Activated CD4-positive, alpha-beta T cell treated with anti-CD3 and anti-CD28 coated beads for 36 hours (primary cell): ENCODE measurements at places on chromosomes 7 and 10. TPM values are rescaled to one million over a fixed set of nuclear protein-coding genes. Genes with fewer than 3 reads are reported as not detected.

GRCh38 chr7:159102681-159103381 lies 41.8 kb downstream of the VIPR2 start:
- H3K27ac ChIP-seq: no peak overlapping the region
- H3K4me3 ChIP-seq: no peak overlapping the region
- H3K4me1 ChIP-seq: peaks cover 3% of the 10 kb centered on the region
- no peaks in the 10 kb centered on the region for H3K27me3 ChIP-seq

DNA sequence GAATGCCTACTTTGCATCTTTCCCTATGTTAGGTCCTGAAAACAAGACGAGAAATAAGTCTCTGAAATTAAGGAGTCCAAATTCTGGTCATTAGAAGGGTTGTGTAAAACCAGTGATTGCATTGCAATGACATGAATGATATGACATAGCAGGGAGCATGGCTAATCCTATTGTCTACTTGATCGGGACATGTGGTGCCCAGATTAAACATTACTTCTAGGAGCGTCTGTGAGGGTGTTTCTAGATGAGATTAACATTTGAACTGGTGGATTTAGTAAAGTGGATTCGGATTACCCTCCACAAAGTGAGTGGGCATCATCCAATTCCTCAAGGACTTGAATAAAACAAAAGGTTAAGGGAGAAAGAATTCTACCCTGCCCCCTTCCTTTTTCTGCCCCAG lies 434.9 kb upstream of the KLF6 start:
- H3K36me3 ChIP-seq: no peaks in the 10 kb centered on the region
- no peak overlapping the region for H3K4me3 ChIP-seq
- H3K27ac ChIP-seq: no peak overlapping the region
- peaks cover 18% of the 10 kb centered on the region for H3K4me1 ChIP-seq
- no peak for DNase-seq

DNA sequence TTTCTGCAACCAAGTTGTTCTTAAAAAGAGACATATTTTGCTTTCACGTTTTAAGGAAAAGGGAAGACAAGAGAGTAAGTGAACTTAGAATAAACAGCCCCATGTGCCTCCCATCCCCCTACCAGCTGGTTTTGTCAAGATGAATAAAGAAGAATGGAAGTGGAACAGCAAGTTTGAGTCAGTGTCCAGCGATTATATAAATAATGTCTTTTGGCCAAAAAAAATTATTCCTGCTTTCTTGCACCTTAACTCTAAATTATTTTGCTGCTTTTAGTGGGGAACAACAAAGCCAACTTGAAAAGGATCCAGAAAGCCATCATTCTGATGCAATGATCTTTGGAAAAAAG lies 82.4 kb upstream of the TRIL start:
- no peak for DNase-seq
- H3K4me1 ChIP-seq: peaks cover 15% of the 10 kb centered on the region
- no peak overlapping the region for H3K27ac ChIP-seq
- no peak overlapping the region for H3K4me3 ChIP-seq

The PRPS1L1 gene
- total RNA-seq: not detected

DNA sequence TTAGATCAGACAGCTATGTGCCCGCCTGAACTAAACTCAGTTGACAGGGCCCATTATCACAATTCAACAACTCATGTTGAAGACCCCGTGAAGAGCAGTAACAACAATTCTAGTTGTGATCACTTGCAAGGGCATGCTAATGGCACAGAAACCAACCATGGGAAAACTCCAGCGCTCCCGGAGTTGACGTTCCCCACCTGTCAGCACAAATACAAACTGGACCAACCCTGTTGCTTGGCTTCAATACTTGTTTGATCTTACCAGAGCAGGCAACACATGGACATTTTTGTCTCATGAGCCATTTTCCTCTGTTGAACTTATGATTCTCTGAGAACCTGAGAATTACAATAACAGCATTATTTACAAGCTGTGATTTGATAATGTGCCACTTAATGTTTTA lies 119.0 kb upstream of the LANCL2 start:
- DNase-seq: no peak
- no peaks in the 10 kb centered on the region for H3K36me3 ChIP-seq
- no peaks in the 10 kb centered on the region for H3K4me1 ChIP-seq
- no peak overlapping the region for H3K4me3 ChIP-seq
- peaks cover 16% of the 10 kb centered on the region for H3K27me3 ChIP-seq
- no peak overlapping the region for H3K27ac ChIP-seq

- DNase-seq: no peak
- peaks cover 2% of the 10 kb centered on the region for H3K27me3 ChIP-seq
- H3K27ac ChIP-seq: no peak within 1 kb of the TSS
- H3K36me3 ChIP-seq: no peaks in the 10 kb centered on the region
Observed at GRCh38 chr10:90920986-90921666, at the start of gene ANKRD1. Gene ANKRD1, minus strand, starts transcription at chr10:90921087. Its CDS starts 60 bp downstream, at chr10:90921027.

The ARHGAP19 gene
- total RNA-seq: 55.9 TPM

DNA sequence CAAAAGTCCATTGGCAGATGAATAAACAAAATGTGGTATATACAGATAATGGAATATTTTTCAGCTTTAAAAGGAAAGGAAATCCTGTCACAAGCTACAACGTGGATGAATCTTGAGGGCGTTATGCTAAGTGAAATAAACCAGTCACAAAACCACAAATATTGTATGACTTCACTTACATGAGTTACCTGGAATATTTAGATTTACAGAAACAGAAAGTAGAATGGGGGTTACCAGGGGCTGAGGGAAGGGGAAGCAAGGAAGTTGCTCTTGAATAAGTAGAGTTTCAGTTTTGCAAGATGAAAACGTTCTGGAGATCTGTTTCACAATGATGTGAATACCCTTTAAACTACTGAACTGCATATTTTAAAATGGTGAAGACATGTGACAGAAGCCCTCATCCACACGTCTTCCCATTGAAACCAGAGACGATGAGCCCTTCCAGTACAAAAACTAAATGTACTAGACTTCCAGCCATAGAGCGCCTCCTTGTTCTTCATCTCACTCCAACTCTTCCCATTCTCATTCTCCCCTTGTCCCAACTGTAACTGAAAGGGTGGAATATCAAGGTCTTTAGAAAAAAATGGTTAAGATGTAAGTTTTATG lies 62.4 kb downstream of the MICU1 start:
- peak overlapping the region; percentile 39 for H3K4me3 ChIP-seq
- peak overlapping the region; percentile 85 for H3K27ac ChIP-seq
- H3K4me1 ChIP-seq: peaks cover 38% of the 10 kb centered on the region
- no peaks in the 10 kb centered on the region for H3K27me3 ChIP-seq
- peak; percentile 45 for DNase-seq

- H3K27ac ChIP-seq: peak overlapping the region; percentile 52
- peaks cover 41% of the 10 kb centered on the region for H3K36me3 ChIP-seq
- peaks cover 10% of the 10 kb centered on the region for H3K4me1 ChIP-seq
Observed at GRCh38 chr7:87858417-87859100, 17.6 kb downstream of the SLC25A40 start.

The LRRC4 gene
- 0.37 TPM for total RNA-seq

GRCh38 chr10:88920986-88921593 lies 31.5 kb downstream of the ACTA2 start:
- no peak overlapping the region for H3K27ac ChIP-seq
- no peak overlapping the region for H3K4me3 ChIP-seq
- H3K36me3 ChIP-seq: peaks cover 32% of the 10 kb centered on the region
- no peak for DNase-seq
- peaks cover 5% of the 10 kb centered on the region for H3K4me1 ChIP-seq

The SPDYE8 gene
- not detected for total RNA-seq

The SLC39A12 gene
- not detected for total RNA-seq

The OR9A2 gene
- total RNA-seq: not detected

GRCh38 chr10:22250897-22251660 lies 33.3 kb upstream of the EBLN1 start:
- H3K27me3 ChIP-seq: peaks cover 5% of the 10 kb centered on the region
- H3K36me3 ChIP-seq: peaks cover 10% of the 10 kb centered on the region
- H3K4me1 ChIP-seq: peaks cover 40% of the 10 kb centered on the region
- H3K4me3 ChIP-seq: peak overlapping the region; percentile 93
- peak; percentile 7 for DNase-seq

DNA sequence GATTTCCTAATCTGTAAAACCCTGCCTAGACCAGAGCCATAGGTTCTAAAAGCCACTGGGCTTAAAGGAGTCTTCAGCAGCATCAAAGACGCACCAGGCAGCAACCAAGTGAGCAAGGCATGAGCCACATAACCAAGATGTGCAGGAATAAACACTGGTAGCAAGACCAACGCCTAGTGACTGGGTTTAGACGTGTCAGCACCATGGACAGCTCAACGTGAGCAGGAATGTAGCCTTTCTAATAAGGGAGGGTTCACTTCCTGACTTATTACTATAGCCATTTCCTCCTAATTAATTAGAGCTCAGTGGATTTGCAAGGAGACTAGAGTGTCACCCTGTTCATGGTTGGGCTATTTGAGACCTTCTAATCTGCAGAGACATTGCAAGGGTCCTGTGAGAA lies 223.7 kb downstream of the LHFPL3 start:
- H3K27ac ChIP-seq: no peak overlapping the region
- no peaks in the 10 kb centered on the region for H3K4me1 ChIP-seq

GRCh38 chr7:98178321-98178720 lies 32.9 kb upstream of the BHLHA15 start:
- no peaks in the 10 kb centered on the region for H3K4me1 ChIP-seq
- DNase-seq: no peak
- no peak overlapping the region for H3K4me3 ChIP-seq
- H3K27me3 ChIP-seq: no peaks in the 10 kb centered on the region
- H3K27ac ChIP-seq: no peak overlapping the region

The EPHB6 gene
- 15.1 TPM for total RNA-seq

- no peak overlapping the region for H3K4me3 ChIP-seq
- no peaks in the 10 kb centered on the region for H3K27me3 ChIP-seq
- no peaks in the 10 kb centered on the region for H3K4me1 ChIP-seq
- no peak overlapping the region for H3K27ac ChIP-seq
- DNase-seq: no peak
- H3K36me3 ChIP-seq: no peaks in the 10 kb centered on the region
Observed at GRCh38 chr10:52542906-52543305, 228.8 kb downstream of the DKK1 start.

The OPN1SW gene
- not detected for total RNA-seq

The H2BK1 gene
- total RNA-seq: not detected

DNA sequence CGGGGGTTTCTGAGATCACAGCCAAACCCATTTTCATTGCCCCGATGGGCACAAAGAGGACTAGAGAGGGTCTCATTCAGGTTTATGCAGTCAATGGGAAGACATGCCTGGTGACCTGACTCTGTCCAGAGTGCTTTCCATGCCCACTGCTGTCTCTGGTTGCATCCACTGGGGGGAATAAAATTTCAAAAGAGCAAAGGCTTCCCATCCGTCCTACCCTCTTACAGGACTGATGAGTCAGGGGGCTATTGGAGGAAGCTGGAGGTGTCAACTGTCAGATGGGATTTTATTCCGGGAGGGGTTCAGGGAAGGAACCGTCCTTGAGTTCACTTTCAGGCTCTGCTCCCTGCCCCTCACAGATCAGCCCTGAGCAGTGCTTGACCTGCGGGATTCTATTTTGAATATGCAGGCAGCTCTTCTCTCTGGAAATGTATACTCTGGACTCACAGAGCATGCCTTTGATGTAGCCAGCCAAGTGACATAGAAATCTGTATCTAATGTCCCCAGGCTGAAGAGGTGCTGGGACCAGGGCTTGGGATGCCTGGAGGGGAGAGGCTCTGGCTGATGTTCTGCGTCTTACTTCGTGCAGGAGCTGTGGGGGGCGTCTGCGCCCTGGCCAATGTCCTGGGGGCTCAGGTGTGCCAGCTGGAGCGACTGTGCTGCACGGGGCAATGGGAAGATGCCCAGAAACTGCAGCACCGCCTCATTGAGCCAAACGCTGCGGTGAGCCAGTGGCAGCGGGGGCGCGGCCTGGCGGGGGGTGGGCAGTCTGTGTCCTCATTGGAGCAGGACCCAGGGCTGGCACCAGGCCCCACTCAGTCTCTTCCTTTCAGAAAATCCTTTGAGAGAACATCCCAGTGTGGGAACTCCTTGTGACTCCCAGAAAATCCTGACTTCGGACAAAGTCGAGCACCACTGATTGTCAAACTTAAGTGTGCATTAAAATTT lies 12.0 kb downstream of the C10orf62 start:
- H3K27ac ChIP-seq: no peak overlapping the region
- DNase-seq: no peak
- H3K4me3 ChIP-seq: no peak overlapping the region
- H3K36me3 ChIP-seq: no peaks in the 10 kb centered on the region
- H3K4me1 ChIP-seq: no peaks in the 10 kb centered on the region

DNA sequence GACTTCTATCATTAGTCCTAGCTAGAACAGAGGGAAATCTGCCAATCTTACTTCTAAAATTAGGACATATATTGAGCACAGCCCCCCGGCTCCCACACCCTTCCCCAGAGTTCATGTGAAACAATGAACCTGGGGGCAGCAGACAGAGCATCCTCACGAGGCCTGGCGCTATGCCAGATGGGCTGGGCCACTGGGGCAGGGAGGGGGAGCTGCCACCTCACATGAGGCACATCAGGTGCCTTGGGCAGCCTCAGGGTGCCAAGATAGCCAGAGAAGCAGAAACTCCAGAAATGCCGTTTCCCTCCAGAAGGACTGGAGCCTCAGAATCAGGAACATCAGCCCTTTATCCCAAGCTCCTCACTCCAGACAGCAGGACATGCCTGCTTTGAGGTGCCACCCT lies 92.8 kb upstream of the LANCL2 start:
- H3K4me3 ChIP-seq: no peak overlapping the region
- no peak overlapping the region for H3K27ac ChIP-seq
- H3K27me3 ChIP-seq: peaks cover 2% of the 10 kb centered on the region
- no peak for DNase-seq

DNA sequence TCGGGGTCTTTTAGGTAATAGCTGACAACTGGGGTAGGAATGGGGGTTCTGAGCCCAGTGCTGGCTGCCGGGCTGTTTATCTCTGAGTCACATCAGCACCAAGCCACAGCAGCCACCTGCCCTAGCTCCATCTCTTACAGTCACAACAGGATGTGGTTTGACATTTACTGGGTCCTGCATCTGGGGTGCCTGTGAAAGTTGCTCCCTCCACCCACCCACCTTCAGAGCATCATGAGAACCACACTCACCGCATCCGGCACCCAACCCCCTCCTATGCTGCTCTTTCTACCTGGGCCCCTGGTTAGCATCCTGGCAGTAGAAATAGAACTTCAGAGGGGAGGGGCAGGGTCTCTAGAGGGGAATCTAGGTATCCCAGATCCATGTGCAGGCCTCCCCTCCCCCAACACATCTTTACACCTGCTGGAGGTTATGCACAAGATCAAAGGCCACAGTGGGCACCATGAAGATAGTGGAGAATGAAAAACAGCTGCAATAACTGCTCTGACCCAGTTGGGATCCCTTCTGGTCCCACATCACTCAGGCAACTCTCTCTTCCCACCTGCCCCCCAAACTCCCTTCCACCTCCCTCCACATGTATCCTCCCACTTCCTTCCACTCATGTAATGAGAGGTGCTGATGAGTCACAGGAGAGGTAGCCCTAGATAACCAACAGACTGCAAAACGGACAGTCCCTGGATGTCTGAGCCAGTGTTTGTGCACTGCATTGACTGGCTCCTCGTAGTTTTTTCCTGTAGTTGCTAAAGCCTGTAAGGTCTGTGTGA lies 38.2 kb downstream of the PRSS2 start:
- H3K4me3 ChIP-seq: peak overlapping the region; percentile 68
- peaks cover 17% of the 10 kb centered on the region for H3K36me3 ChIP-seq
- no peaks in the 10 kb centered on the region for H3K27me3 ChIP-seq

The HERC4 gene
- total RNA-seq: 50.8 TPM

The GBX1 gene
- 0.16 TPM for total RNA-seq
